Effector memory CD4-positive, alpha-beta T cell (primary cell): ENCODE measurements at places on chromosomes 12 and 14.

- DNase-seq: peak; percentile 12
These were observed 53.1 kb upstream of the STON2 start for GRCh38 chr14:81453166-81453766.

DNA sequence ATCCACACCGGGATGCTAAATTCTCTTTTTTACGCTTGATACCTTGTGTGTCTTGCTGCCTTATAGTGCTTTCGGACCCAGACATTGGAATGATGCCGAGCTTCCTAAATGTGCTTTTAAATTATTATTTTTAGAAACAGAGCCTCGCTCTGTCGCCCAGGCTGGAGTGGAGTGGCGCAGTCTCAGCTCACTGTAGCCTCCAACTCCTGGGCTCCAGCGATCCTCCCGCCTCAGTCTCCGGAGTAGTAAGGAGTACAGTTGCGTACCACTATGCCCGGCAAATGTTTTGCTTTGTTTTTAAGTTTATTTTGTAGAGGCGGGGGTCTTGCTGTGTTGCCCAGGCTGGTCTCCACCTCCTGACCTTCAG is 489 bp upstream of the EML5 start:
- DNase-seq: no peak

GRCh38 chr12:48157889-48158370 is 615 bp upstream of the ASB8 start:
- no peak for DNase-seq

DNA sequence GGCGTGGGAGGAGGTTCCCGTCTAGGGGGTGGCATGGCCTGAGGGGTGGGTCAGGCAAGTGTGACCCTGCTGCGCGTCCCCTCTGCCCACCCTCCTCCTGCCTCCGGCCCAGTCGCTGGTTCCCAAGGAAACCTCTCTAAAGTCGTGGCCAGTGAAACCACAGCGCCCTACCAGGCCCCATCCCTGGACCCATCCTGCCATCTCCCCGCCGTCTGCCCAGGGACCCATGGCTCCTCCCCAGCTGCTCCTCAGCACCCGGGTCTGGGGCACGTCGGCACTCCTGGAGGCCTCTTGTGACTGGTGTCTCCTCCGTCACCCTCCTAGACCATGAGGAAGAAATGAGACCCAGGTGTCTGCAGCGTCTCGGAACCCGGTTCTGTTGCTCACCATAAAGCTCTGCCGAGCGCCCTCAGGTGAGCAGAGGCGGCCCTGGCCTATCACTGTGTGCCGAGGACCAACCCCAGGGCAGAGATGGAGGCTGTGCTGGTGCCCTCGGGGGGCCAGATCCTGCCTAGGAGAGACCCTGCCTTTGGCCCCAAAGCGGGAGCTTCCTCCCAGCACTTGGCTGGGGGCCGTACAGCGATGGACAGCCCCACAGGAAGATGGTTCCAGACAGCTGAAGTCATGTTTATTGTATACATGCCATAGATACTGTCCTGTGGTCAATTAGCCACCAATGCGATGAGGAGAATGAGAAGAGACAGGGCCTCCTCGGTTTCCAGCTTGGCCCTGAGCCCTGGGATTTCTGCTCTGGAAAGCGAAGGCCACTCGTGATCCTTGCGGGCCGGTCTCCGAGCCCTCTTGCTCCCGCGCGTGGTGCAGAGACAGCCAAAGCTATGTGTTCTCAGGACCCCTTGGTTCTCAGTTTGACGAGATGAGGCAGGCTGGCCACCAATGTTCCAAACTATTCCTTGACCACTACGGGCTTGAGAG is 222.5 kb upstream of the RTL1 start:
- no peak for DNase-seq

- no peak for DNase-seq
These were observed 78.8 kb downstream of the OSBPL8 start for GRCh38 chr12:76480796-76481195.

- DNase-seq: no peak
These were observed 90.1 kb downstream of the SLC6A15 start for GRCh38 chr12:84822525-84822924.

GRCh38 chr12:53603804-53604203 is 22.4 kb downstream of the ATF7 start:
- DNase-seq: no peak

DNA sequence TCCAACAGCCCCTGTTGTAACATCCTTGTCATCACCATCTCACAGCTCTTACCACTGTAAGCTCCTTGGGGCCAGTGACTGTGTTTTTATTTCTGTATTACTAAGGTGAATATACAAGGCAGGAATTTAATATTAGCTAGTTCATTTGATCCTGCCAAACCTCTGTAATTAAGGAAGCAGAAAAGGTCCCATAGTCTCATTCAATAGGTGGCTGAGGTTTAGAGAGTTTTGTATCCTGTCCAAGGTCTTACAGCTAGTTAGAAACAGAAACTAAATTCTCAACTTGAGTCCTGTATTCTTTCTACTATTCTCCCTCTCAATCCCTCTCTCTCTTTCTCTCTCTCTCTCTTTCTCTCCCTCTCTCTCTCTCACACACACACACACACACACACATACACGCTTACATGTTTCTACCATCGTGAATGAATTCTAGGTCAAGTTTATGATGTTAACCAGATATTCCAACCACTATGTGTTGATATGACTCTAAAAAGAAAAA is 543 bp upstream of the GLIPR1 start:
- DNase-seq: no peak

- no peak for DNase-seq
These were observed 59.7 kb upstream of the C14orf132 start for GRCh38 chr14:95979339-95980042.

DNA sequence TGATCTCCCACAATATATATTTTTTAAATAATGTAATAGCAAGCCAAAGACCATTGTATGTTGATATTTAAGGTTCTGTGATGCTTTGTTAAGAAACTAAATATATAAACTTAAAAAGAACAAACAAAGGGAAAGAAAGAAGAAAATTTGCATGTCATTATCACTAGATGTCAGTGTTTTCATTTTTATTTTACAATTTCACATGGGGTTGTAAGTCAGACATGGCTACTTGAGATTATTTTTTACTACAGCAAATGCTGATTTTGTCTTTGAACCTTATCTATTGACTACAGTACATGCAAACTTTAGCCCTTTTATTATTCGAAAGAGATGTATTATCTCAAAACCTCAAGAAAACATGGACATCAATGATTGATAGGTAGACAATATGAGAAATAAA is 36.1 kb downstream of the SLCO1C1 start:
- DNase-seq: no peak
